Glutamatergic neuron (in vitro differentiated cells): ENCODE measurements at places on chromosomes 7 and 10.

GRCh38 chr7:115838829-115839228 is 191.7 kb downstream of the TFEC start:
- no peak for DNase-seq

DNA sequence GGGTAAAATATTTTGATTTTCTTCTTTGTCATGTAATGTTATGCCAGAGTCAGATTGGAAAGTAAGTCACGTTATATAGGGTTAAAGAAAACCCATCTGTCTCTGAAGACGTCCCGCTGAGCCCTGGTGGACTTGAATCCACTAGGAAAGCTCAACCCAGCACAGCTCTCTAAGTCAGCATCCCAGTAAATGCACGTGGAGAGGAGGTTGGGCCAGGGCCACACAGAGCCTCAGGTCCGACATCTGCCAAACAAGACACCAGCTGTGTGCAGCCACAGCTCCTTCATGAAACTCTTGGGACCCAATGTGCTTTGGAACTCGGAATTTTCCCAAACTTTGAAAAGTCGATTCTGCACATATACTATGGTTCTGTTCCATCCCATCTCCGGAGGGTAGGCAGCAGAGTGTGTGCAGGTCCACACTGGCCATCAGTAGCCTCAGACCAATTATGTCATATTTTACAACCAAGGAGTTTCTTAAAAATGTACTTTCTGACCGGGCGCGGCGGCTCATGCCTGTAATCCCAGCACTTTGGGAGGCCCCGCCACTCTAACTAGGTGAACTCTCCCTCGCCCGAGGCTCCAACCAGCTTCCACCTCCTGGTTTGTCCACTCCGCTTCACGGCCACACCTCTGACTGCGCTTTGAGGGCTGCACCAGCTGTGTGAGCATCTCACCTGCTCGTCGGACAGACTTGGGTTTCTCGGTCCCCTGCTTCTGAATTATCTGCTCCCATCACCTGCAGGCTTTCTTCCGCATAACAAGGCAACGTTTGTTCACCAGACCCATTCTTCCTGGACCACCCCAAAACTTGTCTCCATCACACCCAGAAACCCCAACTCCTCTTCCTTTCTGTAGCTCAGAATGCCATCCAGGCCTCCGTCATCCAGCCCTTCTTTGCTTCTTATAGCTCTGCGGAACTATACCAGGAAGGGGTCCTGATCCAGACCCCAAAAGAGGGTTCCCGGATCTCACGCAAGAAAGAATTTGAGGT is 29.7 kb upstream of the DNAJB6 start:
- DNase-seq, result no peak

- peak; percentile 29 for DNase-seq
Measured at GRCh38 chr7:8144856-8145255, 117.1 kb downstream of the ICA1 start.

GRCh38 chr7:10704653-10705052 is 269.0 kb upstream of the PHF14 start:
- no peak for DNase-seq

DNA sequence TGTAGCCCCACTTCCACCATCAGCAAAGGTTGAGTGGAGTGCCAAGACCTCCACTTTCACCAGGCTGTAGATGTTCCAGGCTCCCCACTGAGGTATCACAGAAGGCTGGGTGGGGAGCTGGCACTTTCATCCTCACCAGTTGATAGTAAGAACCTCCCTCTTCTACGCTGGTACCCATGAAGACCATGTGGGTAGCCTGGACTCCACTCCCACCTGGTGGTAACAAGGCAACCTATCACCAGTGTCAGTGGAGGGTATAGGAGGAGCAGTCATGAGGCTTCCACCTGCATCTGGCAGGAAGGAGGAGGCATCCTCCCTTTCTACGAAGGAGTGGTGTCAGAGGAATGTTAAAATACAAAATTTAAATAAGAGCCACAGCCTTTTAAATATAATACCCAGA is 4.4 kb downstream of the SMIM30 start:
- DNase-seq, result no peak

- DNase-seq, result no peak
Measured at GRCh38 chr10:71209731-71210541, 2.4 kb upstream of the UNC5B start.

GRCh38 chr7:98097042-98097645 is 9.5 kb upstream of the LMTK2 start:
- no peak for DNase-seq

- DNase-seq, result no peak
Measured at GRCh38 chr7:46459942-46460341, 538.9 kb upstream of the IGFBP3 start.

DNA sequence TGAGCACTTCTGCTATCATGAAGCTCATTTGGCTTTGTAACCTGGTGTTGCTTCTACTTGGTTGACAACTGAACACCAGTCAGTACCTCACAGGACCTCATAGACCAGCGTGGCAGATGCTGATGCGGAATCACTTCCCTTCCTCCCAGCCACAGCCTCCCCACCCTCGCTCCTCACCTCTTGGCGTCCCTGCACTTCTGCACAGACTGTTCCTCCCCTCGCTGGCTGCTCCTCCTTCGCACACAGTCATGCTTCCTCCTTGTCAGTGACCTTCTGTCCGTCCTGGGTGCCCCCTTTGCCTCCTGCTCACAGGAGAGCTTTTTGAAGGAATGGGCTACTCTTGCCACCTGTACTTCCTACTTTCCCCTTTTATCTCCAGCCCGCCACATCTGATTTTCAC is 61.4 kb upstream of the CTBP2 start:
- no peak for DNase-seq

DNA sequence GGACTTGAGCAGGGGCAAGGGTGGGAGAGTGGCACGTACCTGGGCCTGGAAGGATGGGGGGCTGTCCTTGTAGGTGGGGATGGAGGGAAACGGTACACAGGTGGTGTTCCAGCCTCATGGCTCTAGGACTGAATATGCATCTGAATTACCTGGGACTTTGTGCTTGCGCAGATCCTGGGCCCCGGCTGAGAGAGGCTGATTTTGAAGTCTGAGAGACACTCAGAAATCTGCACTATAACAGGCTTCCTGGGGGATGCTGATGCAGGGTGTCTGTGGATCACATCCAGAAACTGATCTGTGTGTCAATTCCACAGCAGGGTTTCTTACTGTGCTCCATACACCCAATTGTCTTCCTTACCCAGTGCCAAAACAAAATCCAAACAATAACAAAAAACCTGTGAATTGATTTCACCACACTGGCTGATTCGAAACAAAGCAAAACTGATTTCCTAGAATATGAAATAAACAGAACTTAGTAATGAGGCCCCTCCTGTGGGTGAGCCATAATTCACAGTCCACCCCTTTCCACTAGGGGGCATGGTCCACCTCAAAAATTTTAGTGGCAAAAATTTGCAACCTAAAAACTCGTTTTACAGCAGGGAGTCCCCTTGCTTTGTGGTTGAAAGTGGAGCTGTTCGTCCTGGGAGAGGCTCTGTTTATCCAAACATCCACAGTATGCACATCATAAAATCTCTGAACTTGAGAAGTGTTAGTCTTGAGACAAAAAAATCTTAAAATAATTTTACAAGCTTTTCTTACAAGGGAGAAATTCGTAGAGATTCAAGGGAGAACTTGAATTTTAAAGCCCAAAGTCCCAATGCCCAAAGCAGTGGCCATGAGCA is 32.0 kb upstream of the PLEKHA1 start:
- peak; percentile 32 for DNase-seq

DNA sequence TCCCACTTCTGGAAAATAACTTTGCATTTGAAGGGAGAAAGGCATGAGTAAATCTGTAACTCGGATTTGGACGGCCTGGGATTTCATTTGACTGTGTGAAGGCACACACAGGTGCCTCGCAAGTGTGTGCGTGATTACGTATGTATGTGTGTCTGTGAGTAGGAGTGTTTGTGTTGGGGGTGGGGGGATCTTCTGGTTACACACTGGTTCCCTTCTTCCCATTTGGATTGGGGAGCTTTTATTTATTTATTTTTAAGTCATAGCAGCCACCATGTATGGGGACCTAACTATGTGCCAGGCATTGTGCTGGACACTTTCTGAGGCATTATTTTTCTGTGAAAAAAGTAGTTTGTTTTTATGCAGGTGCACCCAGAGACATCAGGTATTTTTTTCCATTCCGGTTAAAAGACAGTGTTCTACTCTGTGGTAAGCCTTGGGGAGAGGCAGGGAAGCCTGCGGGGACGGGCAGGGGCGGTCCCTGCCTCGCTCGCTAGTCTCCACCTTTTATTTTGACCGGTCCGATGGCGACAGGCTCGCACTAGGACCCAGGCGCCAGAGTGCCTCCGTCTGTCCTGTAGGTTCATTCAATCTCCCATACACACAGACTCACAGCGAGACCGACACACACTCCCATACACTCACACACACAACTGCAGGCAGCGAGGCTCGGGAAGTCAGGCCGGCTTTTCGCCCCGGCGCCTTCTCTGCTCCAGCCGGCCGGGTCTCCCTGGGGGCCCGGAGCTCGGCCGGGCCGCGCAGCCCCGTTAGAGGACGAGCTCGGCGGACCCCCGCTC is at the start of gene MXI1:
TSS of gene MXI1 (plus strand) at position 595 of the 794 bp plus-strand sequence. CDS start 204 bp downstream, outside the sequence.
- peak; percentile 79 for DNase-seq

GRCh38 chr10:10831085-10831484 is 186.6 kb upstream of the CELF2 start:
- DNase-seq, result no peak

DNA sequence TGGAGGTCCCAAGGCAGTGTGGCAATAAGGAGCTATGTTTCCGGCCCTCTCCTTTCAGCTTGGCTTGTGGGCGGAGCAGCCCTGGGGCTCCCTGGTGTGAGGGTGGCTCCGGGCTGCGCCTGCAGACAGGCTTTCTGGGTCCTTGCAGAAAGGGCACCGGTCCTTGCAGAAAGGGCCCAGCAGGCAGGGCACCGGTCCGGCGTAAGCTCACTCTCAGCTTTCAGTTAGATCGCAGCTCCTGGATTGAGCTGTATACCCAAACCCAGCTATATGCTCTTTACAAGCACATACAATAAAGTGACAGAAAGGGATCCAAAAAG is 293.8 kb upstream of the SHH start:
- DNase-seq, result no peak

GRCh38 chr10:96263176-96263575 is 8.2 kb downstream of the BLNK start:
- DNase-seq, result no peak

- no peak for DNase-seq
Measured at GRCh38 chr10:75932921-75933320, 501.5 kb downstream of the LRMDA start.

GRCh38 chr7:121107923-121108498 is 119.5 kb downstream of the CPED1 start:
- DNase-seq, result no peak

GRCh38 chr10:96417441-96417840 is 58.6 kb upstream of the OPALIN start:
- no peak for DNase-seq

GRCh38 chr10:15515202-15515601 is 144.1 kb upstream of the FAM171A1 start:
- no peak for DNase-seq

GRCh38 chr7:151275813-151276577 is 27.5 kb upstream of the SMARCD3 start:
- DNase-seq, result no peak

DNA sequence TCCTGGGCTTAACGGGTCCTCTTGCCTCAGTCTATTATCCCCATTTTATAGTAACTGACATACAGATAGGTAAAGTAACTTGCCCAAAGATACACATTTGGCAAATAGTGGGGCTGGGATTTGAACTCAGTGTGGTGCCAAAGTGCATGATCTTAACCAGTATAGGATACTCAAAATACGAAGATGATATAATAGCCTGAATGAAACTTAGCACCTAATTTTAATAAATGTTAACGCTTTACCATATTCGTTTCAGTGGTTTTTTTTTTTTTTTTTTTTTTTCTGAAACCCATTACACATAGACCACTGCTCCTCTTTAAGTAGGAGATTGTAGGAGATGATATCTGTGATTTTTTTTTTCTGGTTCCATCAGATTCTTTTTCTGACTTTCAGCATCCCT is 21.4 kb downstream of the ACTR3B start:
- DNase-seq, result no peak

- DNase-seq, result no peak
Measured at GRCh38 chr7:92625617-92626016, 35.4 kb upstream of the FAM133B start.

DNA sequence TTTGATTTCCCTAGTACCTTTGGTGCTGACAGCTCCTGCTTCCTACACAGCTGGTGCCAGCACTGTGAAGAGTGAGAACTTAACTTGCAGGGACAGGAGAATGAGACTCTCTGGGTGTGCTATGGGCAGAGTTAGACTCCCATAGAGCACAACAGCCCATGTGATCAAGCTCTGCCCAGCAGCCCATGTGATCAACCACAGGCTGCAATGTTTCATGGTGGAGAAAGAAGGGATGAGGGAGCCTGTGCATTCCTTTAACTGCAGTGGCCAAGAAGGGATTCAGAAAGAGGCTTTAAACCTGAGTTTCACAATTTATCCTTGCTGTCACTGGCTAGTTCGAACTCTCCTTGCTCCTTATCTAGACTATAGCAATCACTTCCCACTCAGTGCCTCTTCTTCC is 10.0 kb upstream of the MEST start:
- no peak for DNase-seq

DNA sequence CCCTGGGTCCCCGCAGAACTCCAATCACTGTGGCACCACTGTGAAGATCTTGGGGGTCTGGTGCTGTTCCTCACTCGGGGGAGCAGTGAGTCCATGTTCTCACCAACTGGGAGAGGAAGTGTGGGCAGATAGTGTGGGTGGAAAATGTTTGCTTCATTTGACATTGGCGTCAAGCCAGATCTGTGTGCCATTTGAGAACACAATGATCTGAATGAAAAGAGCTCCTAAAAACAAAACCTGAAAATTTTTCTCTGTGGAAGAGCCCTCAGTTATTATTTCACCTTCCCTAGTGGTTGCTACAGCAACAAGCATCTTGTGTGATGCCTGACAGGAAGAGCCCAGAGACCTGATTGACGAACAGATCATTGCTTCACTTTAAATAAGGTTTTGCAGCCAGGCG is 125.6 kb downstream of the VIPR2 start:
- DNase-seq, result no peak

DNA sequence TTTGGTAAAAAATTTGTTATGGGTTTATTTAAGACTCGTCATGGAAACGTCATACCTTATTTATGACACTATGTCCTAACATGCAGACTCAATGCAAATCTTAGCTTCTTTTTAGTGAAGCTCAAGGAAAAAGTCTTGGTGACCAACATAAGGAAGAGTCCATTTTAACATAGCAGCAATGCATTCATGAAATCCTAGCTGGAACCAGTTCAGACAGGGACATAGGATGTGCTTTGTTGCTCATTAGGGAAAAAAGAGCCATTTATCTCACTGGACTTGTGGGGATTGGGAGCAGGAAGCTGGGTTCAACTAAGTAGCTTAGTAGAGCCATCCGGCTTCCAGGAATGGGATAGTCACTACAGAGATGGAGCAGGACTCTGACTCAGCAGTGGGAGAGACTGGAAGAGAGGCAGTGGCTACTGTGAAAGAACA is 100.7 kb upstream of the DKK1 start:
- DNase-seq, result no peak

- no peak for DNase-seq
Measured at GRCh38 chr10:103102195-103102594, 90.9 kb downstream of the NT5C2 start.
